ENCODE measurements at places on chromosomes 12 and 14. TPM values are rescaled to one million over a fixed set of nuclear protein-coding genes. Genes with fewer than 3 reads are reported as not detected.

GRCh38 chr14:23729720-23730387 lies 93.7 kb downstream of the DHRS2 start:
- no peaks in the 10 kb centered on the region for H3K4me1 ChIP-seq
- H3K27me3 ChIP-seq = peaks cover 2% of the 10 kb centered on the region
- no peak overlapping the region for H3K4me3 ChIP-seq

- no peak overlapping the region for H3K27ac ChIP-seq
- no peak overlapping the region for H3K4me3 ChIP-seq
- H3K36me3 ChIP-seq = no peaks in the 10 kb centered on the region
- no peaks in the 10 kb centered on the region for H3K27me3 ChIP-seq
- H3K4me1 ChIP-seq = peaks cover 12% of the 10 kb centered on the region
These were observed 103.3 kb downstream of the RBM19 start for GRCh38 chr12:113862590-113863454.

Gene PPM1H
- not detected for total RNA-seq

DNA sequence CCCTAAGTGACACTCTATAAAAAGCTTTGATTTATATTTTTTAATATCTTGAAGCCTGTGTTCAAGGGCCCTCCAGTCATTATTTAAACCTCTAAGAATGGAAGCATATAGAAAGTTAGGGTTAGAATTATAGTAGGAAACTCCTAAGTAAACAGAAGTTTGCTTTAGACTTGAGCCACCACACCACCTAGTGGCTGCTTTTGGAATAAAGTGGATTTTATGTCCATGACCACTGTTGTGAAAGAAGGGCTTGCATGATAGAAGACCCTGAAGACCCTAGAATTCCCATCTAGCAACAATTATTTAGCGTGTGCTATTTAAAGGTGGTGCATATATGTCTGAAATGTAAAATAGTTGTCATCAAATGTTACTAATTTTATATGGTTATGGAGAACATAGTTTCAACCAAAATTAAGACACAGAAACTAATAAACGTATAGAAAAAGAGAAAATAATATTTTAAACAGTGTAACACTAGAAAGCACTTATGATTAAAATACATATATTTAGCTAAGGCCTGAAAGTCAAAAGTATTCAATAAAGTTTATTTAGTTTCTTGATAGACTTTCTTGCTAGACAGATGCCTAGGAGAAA lies 21.3 kb downstream of the LRRIQ1 start:
- H3K27ac ChIP-seq = no peak overlapping the region
- no peaks in the 10 kb centered on the region for H3K4me1 ChIP-seq
- no peak for DNase-seq
- no peak overlapping the region for H3K4me3 ChIP-seq
- H3K36me3 ChIP-seq = no peaks in the 10 kb centered on the region

DNA sequence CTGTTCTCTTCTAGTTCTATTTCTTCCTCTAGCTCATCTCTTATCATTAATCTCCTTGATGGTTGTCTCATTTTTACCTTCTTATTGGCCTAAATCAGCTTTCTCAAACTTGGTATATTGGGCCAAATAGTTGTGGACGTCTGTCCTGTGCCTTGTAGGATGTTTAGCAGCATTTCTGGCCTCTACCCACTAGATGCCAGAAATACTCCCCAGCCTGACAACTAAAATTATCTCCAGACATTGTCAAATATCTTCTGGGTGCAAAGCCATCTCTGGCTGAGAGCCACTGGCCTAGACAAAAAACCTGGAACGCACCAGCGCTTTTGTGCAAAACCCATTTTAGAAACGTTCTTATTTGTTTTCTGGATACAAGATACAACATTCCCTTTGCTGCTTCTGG lies 38.8 kb upstream of the LRRC10 start:
- H3K4me3 ChIP-seq = no peak overlapping the region
- H3K4me1 ChIP-seq = no peaks in the 10 kb centered on the region
- H3K36me3 ChIP-seq = no peaks in the 10 kb centered on the region
- DNase-seq = no peak
- peaks cover 12% of the 10 kb centered on the region for H3K27me3 ChIP-seq

DNA sequence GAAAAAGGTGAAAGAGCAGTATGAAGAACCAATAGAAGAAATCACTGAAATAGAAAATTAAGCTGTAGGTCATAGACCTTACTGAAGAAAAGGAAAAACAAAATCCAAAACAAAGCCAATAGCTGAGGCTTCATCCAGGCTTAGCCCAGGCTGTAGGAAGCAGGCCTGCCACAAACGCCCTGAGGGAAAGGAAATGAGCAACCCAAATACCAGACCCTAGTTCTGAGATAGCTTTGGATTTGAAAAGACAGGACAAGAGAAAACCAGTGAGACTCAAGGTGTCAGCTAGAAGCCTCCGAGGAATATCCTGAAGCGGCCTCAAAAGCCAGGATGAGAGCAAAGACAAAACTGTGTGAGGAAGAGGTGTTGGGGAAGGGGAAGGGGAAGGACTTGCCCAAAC lies 79.2 kb downstream of the FERMT2 start:
- no peaks in the 10 kb centered on the region for H3K4me1 ChIP-seq
- no peak overlapping the region for H3K27ac ChIP-seq
- DNase-seq = no peak
- no peaks in the 10 kb centered on the region for H3K36me3 ChIP-seq
- H3K4me3 ChIP-seq = no peak overlapping the region
- no peaks in the 10 kb centered on the region for H3K27me3 ChIP-seq

GRCh38 chr12:53739214-53740129 lies 12.2 kb upstream of the CALCOCO1 start:
- H3K4me3 ChIP-seq = no peak overlapping the region
- no peak for DNase-seq
- peaks cover 17% of the 10 kb centered on the region for H3K4me1 ChIP-seq
- peaks cover 57% of the 10 kb centered on the region for H3K27me3 ChIP-seq
- peaks cover 2% of the 10 kb centered on the region for H3K36me3 ChIP-seq

DNA sequence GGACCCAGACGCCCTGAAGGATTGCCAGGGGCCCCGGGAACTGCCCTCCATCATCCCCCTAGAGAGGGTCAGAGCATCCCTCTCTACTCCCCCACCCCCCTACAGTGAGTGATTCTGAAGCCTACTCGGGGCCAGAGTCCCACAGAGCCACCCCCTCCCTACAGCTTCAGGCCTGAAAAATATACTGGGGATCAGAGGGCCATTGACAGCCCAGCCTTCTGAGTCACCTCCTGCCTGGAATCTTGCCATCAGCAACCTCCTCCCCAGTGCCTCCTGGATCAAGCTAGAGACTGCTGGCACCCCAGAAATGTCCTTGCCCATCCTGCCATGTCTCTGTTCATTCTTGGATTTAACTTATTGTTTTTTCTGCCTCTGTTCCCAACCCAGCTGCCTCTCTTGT lies 21.7 kb upstream of the MIA2 start:
- DNase-seq = no peak
- no peaks in the 10 kb centered on the region for H3K27me3 ChIP-seq
- H3K36me3 ChIP-seq = peaks cover 2% of the 10 kb centered on the region
- peak overlapping the region; percentile 29 for H3K27ac ChIP-seq
- no peak overlapping the region for H3K4me3 ChIP-seq

Gene AQP2
- total RNA-seq = not detected

- H3K27ac ChIP-seq = no peak overlapping the region
- H3K27me3 ChIP-seq = peaks cover 15% of the 10 kb centered on the region
- DNase-seq = no peak
These were observed 26.0 kb upstream of the RXYLT1 start for GRCh38 chr12:63753743-63754142.

Gene MEG3
- total RNA-seq = not detected

DNA sequence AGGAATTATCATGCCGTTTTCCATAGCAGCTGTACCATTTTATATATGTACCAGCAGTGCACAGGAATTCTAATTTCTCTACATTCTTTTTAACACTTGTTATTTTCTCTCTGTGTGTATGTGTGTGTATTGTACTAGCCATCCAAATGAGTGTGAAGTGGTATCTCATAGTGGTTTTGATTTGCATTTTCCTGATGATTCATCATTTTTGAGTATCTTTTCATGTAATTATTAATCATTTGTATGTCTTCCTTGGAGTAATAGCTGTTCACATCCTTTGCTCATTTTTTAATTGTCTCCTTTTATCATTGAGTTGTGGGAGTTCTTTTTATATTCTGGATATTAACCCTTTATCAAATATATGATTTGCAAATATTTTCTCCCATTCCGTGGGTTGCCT lies 95.6 kb upstream of the MANSC4 start:
- DNase-seq = no peak
- H3K4me3 ChIP-seq = no peak overlapping the region
- H3K4me1 ChIP-seq = peaks cover 9% of the 10 kb centered on the region
- H3K27ac ChIP-seq = no peak overlapping the region

Gene KRT85
- total RNA-seq = not detected

DNA sequence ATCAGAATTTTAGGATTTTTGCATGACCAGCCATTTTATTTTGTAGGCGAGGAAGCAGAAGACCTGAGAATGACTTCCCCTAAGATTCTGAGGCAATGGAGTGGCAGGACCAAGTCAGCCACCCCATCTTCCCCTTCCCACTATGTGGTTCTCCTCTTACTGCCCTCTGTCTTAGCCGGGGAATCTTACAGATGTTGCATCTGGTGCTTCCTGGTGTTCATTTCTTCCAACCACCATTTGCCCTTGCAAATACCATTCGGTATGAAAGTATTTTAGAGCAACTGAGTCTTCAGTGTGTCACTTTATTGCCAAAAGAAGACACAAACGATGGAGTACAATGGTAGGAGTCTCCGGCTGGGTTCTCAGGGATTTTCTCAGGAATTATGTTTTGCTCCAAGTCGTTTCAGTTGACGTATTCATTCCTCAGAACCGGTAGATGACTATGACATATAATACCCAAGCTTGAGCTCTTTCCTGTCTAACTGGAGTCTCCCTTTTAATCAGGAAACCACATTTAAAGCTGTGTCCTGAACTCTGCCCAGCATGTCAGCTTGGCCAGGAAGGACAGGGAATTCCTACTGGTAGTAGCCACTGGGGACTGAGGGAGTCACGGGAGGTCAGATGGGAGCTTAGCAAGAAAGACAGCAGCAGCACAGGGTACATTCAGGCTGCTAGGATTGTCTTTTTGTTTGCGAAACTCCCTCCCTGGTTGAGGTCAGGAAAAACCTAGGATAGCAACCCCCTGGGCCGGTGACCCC lies 87.0 kb downstream of the SAMD4A start:
- H3K27ac ChIP-seq = no peak overlapping the region
- peaks cover 27% of the 10 kb centered on the region for H3K27me3 ChIP-seq
- no peak for DNase-seq
- no peak overlapping the region for H3K4me3 ChIP-seq

DNA sequence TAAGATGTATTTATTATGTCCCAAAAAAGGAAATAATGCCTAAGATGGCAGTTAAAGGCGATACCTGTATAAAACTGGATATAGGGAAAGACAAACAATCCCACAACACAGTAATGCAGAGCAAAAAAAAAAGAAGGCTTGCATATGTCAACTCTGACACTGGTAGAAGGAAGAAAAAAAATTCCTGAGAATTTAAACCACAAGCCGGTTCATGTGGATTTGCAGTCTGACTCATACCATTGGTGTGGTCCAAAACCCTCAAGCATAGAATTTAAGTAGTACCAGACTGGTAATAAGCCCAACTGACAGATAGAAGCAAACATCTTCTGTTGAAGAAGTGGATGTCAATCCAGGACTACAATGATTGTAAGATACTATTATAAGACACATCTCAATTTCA lies 7.2 kb downstream of the DNAI7 start:
- no peak overlapping the region for H3K4me3 ChIP-seq
- no peak overlapping the region for H3K27ac ChIP-seq
- DNase-seq = no peak
- no peaks in the 10 kb centered on the region for H3K36me3 ChIP-seq
- H3K27me3 ChIP-seq = peaks cover 2% of the 10 kb centered on the region

Gene OAS1
- 24.2 TPM for total RNA-seq

Gene DAO
- total RNA-seq = not detected
